Activated naive CD4-positive, alpha-beta T cell treated with anti-CD3 and anti-CD28 coated beads for 36 hours (primary cell): ENCODE measurements at places on chromosomes 3 and 15.

DNA sequence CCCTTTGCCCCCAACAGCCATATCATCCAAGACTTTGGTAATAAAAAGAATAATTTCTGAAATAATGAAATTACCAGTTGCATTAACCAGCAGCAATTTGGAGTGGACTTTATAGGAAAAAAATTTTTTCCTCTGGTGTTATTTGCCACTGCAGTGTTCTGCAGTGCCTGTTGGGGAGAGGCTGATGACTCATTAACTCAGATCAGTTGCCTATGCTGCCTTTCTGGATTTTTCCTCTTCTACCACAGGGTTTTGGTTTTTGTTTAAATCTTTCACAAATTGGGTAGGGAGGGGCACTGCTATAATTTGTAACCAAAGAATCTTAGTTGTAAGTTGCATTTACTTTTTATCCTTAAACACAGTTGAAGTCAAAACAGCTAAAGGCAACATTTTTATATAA lies 22.7 kb downstream of the ATP6V1A start:
- H3K4me3 ChIP-seq = no peak overlapping the region
- no peaks in the 10 kb centered on the region for H3K36me3 ChIP-seq
- H3K27me3 ChIP-seq = no peaks in the 10 kb centered on the region
- no peak overlapping the region for H3K27ac ChIP-seq
- peaks cover 8% of the 10 kb centered on the region for H3K4me1 ChIP-seq

- no peak overlapping the region for H3K4me3 ChIP-seq
- DNase-seq = no peak
- H3K36me3 ChIP-seq = peaks cover 8% of the 10 kb centered on the region
- H3K27me3 ChIP-seq = no peaks in the 10 kb centered on the region
Observed at GRCh38 chr3:196235452-196236122, 19.3 kb downstream of the SLC51A start.

- H3K36me3 ChIP-seq = no peaks in the 10 kb centered on the region
- DNase-seq = peak; percentile 70
- H3K27me3 ChIP-seq = peaks cover 4% of the 10 kb centered on the region
- H3K4me1 ChIP-seq = peaks cover 12% of the 10 kb centered on the region
Observed at GRCh38 chr15:40878785-40879184, 4.8 kb upstream of the RHOV start.

GRCh38 chr15:78850941-78851755 lies 21.5 kb upstream of the MORF4L1 start:
- H3K27ac ChIP-seq = no peak overlapping the region
- peaks cover 6% of the 10 kb centered on the region for H3K4me1 ChIP-seq
- DNase-seq = no peak
- no peak overlapping the region for H3K4me3 ChIP-seq
- no peaks in the 10 kb centered on the region for H3K36me3 ChIP-seq

DNA sequence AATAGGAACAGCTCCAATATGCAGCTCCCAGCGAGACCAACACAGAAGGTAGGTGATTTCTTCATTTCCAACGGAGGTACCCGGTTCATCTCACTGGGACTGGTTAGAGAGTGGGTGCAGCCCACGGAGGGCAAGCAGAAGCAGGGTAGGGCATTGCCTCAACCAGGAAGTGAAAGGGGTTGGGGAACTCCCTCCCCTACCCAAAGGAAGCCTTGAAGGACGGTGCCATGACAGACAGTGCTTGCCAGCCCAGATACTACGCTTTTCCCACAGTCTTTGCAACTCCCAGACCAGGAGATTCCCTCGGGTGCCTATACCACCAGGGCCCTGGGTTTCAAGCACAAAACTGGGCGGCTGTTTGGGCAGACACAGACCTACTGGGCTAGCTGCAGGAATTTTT lies 576.9 kb upstream of the NECTIN3 start:
- DNase-seq = no peak
- no peak overlapping the region for H3K27ac ChIP-seq
- peaks cover 8% of the 10 kb centered on the region for H3K27me3 ChIP-seq
- H3K4me1 ChIP-seq = no peaks in the 10 kb centered on the region
- no peaks in the 10 kb centered on the region for H3K36me3 ChIP-seq
- no peak overlapping the region for H3K4me3 ChIP-seq

DNA sequence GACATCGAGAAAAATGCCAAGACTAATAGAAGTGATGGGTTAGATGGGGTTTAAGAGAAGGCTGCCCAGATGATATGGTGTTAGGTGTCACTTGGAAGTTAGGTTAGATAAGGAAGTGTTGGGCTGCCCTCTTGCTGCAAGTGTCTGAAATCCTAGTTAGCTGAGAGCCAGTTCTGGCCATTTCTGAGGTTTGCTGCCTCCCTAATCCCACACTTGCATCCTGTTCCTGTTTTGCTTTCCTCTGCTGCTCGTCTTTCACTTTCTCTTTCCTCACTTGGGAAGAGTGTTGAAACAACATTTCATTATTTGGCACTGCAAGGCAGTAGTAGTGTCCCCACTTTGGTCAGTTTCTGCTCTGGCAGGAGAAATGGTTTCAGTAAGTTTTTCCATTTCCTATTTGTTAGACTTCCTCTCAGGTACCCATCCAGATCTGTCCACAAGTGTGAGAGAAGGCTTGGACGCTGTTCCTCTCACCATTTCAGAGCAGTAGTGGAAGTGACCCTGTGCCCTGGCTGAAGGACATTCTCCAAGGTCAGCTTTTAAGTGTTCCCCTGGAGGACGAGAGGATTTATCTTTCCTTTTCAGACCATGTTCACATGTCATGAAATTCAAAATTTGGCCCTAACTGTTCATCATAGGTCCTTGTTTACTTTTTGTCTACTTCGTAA lies 93.3 kb downstream of the ADAMTSL3 start:
- DNase-seq = no peak
- H3K27me3 ChIP-seq = peaks cover 3% of the 10 kb centered on the region
- H3K4me1 ChIP-seq = no peaks in the 10 kb centered on the region
- H3K4me3 ChIP-seq = no peak overlapping the region
- no peaks in the 10 kb centered on the region for H3K36me3 ChIP-seq

DNA sequence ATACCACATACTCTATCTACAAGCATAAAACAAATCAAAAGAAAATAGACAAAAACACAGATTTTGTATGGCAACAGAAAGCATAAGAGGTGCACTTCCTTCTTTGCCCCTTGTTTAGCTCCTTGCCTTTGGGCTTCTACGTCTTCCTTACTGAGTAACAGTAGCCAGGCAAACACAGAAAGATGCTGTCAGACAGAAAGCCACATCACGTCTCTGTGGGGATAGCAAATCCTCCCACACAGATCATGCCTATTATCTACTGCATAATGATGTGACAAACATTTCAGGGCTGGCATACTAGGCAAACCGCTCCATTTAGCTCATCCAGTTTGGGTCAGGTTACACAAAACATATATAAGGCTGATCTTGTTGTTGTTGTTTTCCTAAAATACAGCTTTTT lies 92.7 kb downstream of the BOC start:
- DNase-seq = no peak
- no peak overlapping the region for H3K4me3 ChIP-seq
- H3K27ac ChIP-seq = no peak overlapping the region
- peaks cover 6% of the 10 kb centered on the region for H3K36me3 ChIP-seq

DNA sequence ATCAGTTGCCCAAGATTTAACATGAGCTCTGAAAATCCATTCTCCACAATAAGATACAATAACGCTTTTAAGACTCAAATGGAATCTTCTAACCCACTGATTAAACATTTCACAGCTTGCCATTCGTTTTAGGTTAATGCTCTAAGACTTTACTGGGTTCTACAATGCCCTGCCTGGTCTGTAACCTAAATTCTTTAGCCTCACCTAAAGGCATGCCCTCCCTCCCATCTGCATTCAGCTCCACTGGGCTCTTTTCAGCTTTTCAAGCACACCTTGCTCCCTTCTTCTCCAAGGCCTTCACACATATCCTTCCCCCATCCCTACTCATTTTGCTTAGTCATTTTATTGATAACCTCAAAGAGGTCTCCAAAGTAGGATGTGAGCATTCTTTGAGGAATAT lies 290.9 kb downstream of the LSAMP start:
- no peaks in the 10 kb centered on the region for H3K4me1 ChIP-seq
- H3K36me3 ChIP-seq = no peaks in the 10 kb centered on the region
- no peak for DNase-seq
- H3K4me3 ChIP-seq = no peak overlapping the region

DNA sequence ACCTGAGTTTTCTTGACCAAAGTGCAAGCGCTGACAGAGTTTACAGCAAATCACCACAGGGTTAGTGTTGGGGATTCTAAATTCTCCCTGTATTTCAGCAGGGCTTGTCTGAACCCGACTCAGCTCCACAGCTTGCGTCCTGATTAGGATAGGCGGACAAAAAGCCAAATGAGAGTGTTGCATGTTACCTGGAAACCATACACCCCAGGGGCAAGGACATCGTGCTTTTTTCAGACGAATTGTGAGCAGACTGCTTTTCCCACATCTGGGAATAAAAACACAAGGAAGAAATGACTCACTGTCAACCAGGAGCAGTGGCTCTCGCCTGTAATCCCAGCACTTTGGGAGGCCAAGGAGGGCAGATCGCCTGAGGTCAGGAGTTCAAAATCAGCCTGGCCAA lies 3.0 kb downstream of the DZIP1L start:
- peaks cover 41% of the 10 kb centered on the region for H3K27me3 ChIP-seq
- H3K27ac ChIP-seq = no peak overlapping the region
- peaks cover 5% of the 10 kb centered on the region for H3K4me1 ChIP-seq
- H3K36me3 ChIP-seq = no peaks in the 10 kb centered on the region

GRCh38 chr3:123156276-123156995 lies 45.3 kb upstream of the SEC22A start:
- H3K4me3 ChIP-seq = no peak overlapping the region
- H3K27me3 ChIP-seq = no peaks in the 10 kb centered on the region
- H3K4me1 ChIP-seq = no peaks in the 10 kb centered on the region
- H3K36me3 ChIP-seq = peaks cover 44% of the 10 kb centered on the region
- DNase-seq = no peak
- H3K27ac ChIP-seq = no peak overlapping the region

- DNase-seq = no peak
- peaks cover 13% of the 10 kb centered on the region for H3K4me1 ChIP-seq
- H3K27me3 ChIP-seq = peaks cover 55% of the 10 kb centered on the region
- peak overlapping the region; percentile 28 for H3K4me3 ChIP-seq
Observed at GRCh38 chr3:2099028-2099671, 484 bp downstream of the CNTN4 start.

DNA sequence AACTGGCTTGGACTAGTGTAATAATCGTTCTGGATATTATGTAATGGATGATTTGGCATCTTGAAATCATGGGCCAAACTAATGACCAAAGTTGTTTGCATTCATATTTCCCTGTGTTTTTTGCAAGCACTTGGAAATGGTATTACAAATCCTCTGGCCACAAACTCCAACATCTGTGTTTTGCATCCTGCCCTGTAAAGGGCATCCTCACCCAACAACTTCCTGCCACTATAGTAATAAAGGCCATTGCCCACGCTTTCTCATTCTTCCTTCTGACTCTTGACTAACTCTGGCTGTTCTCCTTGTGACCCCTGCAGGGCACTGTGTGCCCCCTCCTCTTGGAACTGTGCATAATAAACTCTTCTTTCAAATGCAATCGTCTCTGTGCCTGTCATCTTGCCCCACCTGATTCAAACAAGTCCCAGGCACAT lies 25.4 kb upstream of the PSMD6 start:
- H3K27me3 ChIP-seq = peaks cover 23% of the 10 kb centered on the region
- no peak overlapping the region for H3K4me3 ChIP-seq
- peaks cover 9% of the 10 kb centered on the region for H3K4me1 ChIP-seq

GRCh38 chr3:193735850-193736249 lies 142.8 kb downstream of the OPA1 start:
- H3K4me1 ChIP-seq = no peaks in the 10 kb centered on the region
- no peak overlapping the region for H3K4me3 ChIP-seq
- no peaks in the 10 kb centered on the region for H3K27me3 ChIP-seq
- H3K36me3 ChIP-seq = no peaks in the 10 kb centered on the region
- H3K27ac ChIP-seq = no peak overlapping the region
- no peak for DNase-seq

DNA sequence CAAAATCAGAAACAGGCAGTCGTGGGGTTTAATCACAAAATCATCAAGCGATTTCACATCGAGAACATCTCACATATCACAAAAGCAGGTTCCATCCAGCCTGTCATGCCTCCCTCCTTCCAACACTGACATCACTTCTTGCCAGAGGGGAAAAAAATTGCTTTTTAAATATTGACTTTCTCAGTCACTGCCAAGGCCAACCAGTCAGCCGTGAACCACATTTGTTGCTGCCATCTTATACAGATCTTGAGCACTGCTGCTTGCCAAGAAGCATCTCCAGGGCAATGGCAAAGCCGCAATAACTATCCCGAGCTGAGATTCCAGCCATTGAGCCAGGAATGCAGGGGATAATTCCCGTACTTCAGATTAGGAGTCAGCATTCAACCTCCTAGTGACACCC lies 174.6 kb downstream of the ANXA2 start:
- no peak overlapping the region for H3K4me3 ChIP-seq
- no peaks in the 10 kb centered on the region for H3K4me1 ChIP-seq
- H3K36me3 ChIP-seq = no peaks in the 10 kb centered on the region
- H3K27me3 ChIP-seq = no peaks in the 10 kb centered on the region

DNA sequence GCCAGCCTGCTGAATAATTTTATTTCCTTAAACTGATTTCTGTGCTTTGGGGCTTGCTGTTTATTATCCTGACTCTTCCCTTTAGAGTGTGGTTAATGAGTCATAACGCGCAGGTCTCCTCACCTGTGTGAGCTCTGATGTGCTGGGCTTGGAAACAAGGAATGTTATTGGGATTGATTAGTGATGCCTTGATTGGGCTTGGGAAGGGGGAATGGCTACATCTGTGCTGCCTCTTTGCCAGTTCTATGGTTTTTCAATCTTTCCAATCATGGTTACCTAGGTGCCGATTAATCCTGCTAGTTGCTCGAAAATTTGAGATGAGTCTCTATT lies 161.0 kb downstream of the THSD4 start:
- no peak overlapping the region for H3K27ac ChIP-seq
- peaks cover 1% of the 10 kb centered on the region for H3K36me3 ChIP-seq
- peaks cover 5% of the 10 kb centered on the region for H3K27me3 ChIP-seq
- no peak for DNase-seq

- H3K36me3 ChIP-seq = peaks cover 72% of the 10 kb centered on the region
- H3K27ac ChIP-seq = peak overlapping the region; percentile 94
- no peaks in the 10 kb centered on the region for H3K27me3 ChIP-seq
- peak; percentile 82 for DNase-seq
- peak overlapping the region; percentile 70 for H3K4me3 ChIP-seq
- H3K4me1 ChIP-seq = peaks cover 69% of the 10 kb centered on the region
Observed at GRCh38 chr3:172517859-172518466, 5.3 kb downstream of the TNFSF10 start.

DNA sequence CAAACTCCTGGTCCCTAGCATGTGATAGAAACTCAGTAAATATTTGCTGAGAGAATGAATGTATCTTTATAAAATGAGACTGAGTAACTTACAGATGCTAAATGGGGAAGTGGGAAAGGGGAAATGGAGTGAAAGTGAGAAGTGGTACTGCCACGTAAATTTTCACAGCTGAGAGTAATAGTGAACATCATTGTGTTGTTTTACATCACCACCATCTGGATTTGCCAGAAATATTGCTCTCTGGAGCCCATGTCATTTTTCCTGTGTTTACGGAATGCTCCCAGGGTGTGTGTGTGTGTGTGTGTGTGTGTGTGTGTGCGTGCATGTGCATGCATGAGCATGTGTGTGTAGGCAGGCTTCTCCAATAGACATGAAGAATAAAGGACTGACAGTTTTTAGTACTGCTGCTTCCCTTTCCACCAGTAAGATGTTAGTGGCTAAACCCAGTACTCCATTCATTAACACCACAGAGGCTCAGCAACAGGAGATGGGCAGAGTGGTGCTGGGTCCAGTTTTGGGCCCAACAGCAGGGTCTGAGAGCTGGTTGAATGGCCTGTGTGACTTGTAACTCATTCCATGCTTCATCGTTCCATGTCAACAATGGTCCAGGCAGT lies 57.3 kb downstream of the DIPK2A start:
- H3K4me1 ChIP-seq = peaks cover 5% of the 10 kb centered on the region
- no peaks in the 10 kb centered on the region for H3K27me3 ChIP-seq
- no peak for DNase-seq
- H3K36me3 ChIP-seq = no peaks in the 10 kb centered on the region

GRCh38 chr3:132987396-132987795 lies 50.8 kb upstream of the TMEM108 start:
- DNase-seq = no peak
- no peak overlapping the region for H3K4me3 ChIP-seq
- H3K27me3 ChIP-seq = peaks cover 2% of the 10 kb centered on the region
- no peak overlapping the region for H3K27ac ChIP-seq
- H3K4me1 ChIP-seq = no peaks in the 10 kb centered on the region
